ENCODE measurements at places on chromosomes 6 and 20. TPM values are rescaled to one million over a fixed set of nuclear protein-coding genes. Genes with fewer than 3 reads are reported as not detected.
A peak's percentile ranks its signal among the peaks of the same experiment; 100 is the strongest.

ADGB gene
- polyA plus RNA-seq: not detected

- no peak for DNase-seq
Measured at GRCh38 chr6:63750400-63750799, 114.8 kb downstream of the PHF3 start.

DNA sequence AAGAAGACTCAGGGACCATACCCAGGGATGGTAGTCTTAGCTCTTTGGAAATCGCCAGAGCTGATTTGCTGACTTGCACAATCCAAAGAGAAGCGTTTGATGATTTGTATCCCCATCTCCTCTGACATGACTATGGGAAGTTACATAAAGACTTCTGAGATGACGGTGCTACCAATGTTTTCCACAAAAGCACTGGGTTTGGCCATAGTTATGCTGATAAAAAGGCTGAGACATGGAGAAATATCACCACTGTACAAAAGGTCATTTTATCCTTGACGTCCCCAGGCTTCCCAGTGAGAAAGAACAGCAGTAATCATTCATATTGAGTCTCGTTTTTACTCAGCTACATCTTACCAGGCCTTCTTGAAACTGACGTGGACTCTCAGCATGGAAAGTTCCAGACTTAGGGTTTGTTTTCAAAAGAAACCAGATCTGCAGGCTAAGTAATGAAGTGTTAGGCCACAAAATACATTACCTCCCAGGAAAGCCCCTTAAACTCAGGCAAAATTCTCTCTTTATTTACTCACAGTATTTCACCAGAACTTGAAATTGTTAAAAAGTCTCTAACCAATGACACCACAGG is 370.3 kb upstream of the JARID2 start:
- DNase-seq: no peak

- DNase-seq: peak; percentile 8
Measured at GRCh38 chr6:33029328-33030184, 20.2 kb upstream of the HLA-DOA start.

DNA sequence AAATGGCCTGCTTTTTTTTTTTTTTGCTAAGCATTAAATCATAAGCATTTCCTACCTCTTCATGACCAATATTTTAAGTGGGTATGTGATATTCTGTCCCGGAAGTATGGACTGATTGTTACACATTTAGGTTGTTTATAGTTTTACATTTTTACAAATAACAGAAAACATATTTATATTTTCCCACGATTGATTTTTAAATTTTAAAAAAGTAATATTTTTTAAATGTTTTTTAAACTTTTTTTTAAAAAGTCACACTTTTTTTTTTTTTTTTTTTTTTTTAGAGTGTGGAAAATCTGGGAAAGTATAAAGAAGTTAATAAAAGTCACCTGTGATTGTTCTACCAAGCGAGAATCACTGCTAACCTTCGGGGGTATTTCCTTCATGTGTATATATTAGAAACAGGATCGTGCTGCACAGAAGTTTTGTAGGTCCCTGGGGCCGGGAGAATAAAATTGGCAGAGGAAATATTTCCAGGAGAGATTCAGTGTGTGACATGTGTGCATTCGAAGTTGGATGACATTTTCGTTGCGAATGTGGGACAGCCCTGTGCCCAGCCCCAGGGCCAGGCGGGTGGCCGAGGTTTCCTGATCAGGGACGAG is 173.1 kb downstream of the CDC5L start:
- DNase-seq: no peak

DNA sequence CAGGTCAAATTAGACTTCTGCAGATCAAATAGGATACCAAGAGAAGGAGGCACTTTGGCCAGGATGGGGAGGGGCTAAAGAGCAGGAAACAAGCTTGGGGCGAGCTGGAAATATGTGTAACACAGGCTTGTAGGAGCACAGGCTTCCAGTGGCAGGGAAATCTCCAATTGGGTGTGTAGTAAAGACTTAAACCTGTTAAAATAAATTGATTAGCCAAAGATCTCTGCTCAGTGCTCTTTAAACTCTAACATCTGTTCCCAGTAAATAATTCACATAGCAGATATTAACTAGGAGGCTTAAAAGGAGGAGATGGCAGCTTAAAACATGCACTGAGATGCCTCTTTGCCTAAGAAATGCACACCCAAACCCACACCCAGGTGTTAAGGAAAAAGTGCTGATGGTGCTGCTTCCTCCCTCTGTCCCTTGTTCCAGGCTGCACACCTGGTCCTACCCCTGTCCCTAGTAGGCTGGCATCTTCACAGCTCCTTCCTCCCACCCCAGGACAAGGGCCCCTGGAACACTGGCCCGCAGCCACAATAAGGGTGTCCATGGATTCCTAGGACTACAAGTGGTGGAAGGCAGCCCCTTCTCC is 93.5 kb upstream of the MLN start:
- peak; percentile 22 for DNase-seq

All from small intestine (tissue), 16 donors.